ENCODE measurements at places on chromosomes 2 and 18. TPM values are rescaled to one million over a fixed set of nuclear protein-coding genes. Genes with fewer than 3 reads are reported as not detected.

- DNase-seq: no peak
Observed at GRCh38 chr2:206477296-206477695, 34.0 kb downstream of the ADAM23 start.

GRCh38 chr2:34012715-34013302 is 413.7 kb upstream of the FAM98A start:
- DNase-seq: peak; percentile 17

GRCh38 chr2:135985018-135985825 is at the start of gene DARS1:
DARS1 (minus strand) TSS chr2:135985626; CDS start chr2:135985468, 158 bp downstream.
- peak; percentile 86 for DNase-seq

Gene ST8SIA5
- total RNA-seq: not detected

GRCh38 chr2:209526561-209526960 is 102.7 kb downstream of the MAP2 start:
- DNase-seq: no peak

Gene SAG
- not detected for total RNA-seq

- DNase-seq: no peak
Observed at GRCh38 chr2:178428396-178428806, 22.6 kb downstream of the PRKRA start.

Gene IL37
- not detected for total RNA-seq

GRCh38 chr2:9222239-9222892 is 15.8 kb downstream of the ASAP2 start:
- DNase-seq: no peak

DNA sequence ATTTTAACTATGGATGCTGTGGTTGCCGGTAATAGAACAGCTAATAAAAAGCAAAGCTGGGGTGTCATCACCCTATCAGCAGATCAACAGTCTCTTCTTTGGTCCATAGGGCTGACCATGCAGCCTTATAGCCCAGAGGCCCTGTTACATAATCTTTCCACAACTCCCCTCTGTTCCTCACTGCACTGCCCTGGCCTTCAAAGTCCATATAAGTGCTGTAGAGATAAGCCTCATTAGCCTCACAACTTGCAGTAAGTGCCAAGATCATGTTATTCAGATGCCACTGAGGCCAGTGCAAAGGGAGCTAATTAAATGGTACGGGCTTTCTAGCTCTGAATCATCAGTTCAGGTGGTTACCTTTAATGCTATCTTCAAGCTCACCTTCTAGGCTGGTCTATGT is 89.7 kb upstream of the CXCR4 start:
- no peak for DNase-seq

Gene LOXL3
- total RNA-seq: 54.9 TPM

Gene LYPD6
- total RNA-seq: 23.5 TPM

GRCh38 chr2:173054466-173054865 is 21.2 kb upstream of the MAP3K20 start:
- DNase-seq: peak; percentile 55

GRCh38 chr18:34802959-34803358 is 92.9 kb downstream of the DTNA start:
- no peak for DNase-seq

Measured in HFFc6 (cell line).